Cardiac muscle cell (in vitro differentiated cells and primary cell): ENCODE measurements at places on chromosomes 2 and 18. TPM values are rescaled to one million over a fixed set of nuclear protein-coding genes. Genes with fewer than 3 reads are reported as not detected.

The CHST9 gene
- 0.04 and 0.36 TPM in 2 replicates for total RNA-seq

DNA sequence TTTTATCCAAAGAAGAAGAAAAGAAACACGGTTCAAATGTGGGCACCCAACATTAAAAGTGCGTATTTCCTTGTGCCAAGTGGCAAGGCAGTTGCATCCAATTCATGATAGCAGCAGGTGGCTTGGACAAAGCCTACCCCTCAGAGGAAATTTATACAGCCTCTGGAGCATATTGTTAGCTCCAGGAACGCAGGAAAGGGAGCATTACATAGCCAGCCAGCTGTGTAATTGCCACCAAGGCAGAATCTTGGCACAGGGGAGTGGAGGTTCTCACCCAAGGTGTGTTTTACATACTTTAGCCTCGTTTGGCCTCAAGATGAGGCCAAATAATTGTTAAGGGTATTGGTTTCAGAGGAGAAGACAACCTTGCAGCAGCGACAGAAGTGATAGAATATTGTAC, 526.9 kb downstream of the TMEM182 start:
- DNase-seq: no peak

The AOX1 gene
- 0.11 TPM in 1 of 2 replicates, not detected in the other for total RNA-seq

DNA sequence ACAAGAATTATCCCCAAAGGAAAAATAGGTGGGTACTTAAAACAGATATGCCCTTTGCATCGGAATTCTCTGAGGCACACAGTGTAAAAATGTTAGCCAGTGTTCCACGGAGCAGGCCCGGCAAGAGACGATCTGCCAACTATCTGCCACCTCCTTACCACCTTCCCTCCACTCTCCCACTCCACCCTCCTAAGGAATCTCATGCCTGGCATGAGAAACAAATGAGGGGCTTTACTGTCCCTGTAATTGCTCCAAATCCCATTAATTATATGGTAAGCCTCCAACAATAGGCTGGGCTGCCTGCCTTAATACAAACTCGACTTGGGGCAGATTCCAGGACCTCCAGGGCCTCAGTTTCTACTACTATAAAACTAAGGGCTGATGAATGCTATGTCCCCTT, 102.3 kb downstream of the ZBTB7C start:
- DNase-seq: no peak

GRCh38 chr2:30267161-30267975, 36.0 kb downstream of the LBH start:
- DNase-seq: no peak
